ENCODE measurements at places on chromosomes 4 and X. TPM values are rescaled to one million over a fixed set of nuclear protein-coding genes. Genes with fewer than 3 reads are reported as not detected.

AREG gene
- 6.8 TPM for total RNA-seq

SOX3 gene
- total RNA-seq = not detected

DGAT2L6 gene
- total RNA-seq = not detected

DNA sequence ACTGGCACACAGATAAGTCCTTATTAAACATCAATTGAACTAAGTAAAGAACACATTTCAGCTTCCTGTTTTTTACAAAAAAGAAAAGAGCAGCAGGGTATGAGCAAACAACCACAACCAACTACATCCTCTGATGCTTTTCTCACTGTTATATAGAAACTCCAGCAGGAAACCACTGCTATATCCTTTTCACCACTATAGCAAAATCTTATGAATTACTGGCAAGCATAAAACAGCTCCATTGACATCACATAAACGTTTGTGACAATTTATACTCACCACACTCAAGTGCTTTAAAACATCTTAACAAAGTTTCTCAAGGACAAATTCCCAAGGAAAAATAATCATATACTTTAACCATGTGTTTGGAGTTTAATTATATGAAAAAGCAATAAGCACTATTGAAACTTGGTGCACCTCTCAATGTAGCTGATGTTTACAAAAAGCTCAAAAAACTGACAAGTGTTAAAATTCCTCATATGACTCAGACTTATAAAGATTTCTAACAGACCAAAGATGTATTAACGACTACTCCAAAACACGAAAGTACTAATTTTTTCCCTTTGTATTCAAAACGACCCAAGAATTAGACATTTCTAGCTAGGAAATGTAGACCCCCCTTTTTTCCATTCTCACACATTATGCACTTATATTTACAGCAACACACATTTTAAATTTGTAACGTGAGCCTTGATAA is 12.9 kb downstream of the GPRIN3 start:
- no peak for DNase-seq

GRCh38 chrX:154531626-154532025 is 15.0 kb downstream of the G6PD start:
- DNase-seq = no peak

GRCh38 chr4:107069049-107069448 is 32.9 kb upstream of the DKK2 start:
- no peak for DNase-seq

DNA sequence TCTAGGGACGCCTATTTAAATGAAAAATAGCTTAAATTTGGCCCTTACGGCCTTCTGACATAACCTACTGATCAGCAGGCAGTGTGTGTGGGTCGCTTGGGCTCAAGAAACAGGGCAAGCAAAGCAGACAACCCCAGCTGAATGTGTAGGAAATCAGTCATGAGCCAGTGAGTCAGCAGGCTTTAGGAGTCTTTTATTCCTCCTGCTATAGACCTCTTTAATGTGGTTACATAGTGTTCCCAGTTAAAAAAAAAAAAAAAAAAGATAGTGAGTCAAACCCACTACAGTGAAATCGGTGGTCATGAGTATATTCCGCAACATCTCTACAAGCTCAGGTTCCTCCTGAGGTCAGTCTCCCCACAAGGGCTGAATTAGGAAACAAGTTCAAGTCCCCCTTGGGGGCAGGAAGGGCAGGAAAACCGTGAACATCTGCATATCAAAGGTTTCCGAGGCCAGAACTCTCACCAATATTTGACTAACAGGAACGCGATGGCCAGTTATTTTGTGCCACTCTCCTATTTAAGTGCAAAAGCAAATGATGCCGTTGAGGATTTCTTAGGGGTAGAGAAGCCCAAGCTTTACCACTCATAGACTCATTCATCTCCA is 32.7 kb downstream of the ACSL1 start:
- no peak for DNase-seq

DNA sequence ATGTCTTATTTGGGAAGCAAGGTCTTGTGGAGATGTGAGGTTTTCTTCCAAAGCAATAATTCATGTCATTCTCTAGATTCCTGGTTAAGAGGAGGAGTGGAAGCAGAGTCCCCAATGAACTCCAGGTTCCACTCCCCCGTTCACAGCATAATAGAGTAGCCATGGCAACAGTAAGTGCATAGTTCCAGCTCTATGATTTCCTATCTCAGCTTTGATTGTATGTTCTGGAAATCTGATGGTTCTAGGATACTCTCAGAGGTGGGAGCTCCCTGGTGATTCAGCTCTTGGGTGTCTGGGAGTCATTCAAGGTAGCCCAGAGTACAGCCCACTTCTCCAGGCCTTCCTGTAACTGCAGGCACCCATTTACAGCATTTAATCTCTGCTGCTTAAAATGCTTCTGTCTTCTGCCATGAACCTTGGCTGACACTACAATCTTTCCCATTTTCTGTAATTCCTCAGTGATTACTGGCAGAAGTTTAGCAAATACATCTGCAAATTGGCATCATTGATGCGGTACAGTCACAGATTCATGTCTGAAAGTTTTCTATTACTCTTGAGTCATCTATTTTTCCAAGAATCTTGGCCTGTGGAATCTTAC is 242.0 kb downstream of the MAPK10 start:
- no peak for DNase-seq

DNA sequence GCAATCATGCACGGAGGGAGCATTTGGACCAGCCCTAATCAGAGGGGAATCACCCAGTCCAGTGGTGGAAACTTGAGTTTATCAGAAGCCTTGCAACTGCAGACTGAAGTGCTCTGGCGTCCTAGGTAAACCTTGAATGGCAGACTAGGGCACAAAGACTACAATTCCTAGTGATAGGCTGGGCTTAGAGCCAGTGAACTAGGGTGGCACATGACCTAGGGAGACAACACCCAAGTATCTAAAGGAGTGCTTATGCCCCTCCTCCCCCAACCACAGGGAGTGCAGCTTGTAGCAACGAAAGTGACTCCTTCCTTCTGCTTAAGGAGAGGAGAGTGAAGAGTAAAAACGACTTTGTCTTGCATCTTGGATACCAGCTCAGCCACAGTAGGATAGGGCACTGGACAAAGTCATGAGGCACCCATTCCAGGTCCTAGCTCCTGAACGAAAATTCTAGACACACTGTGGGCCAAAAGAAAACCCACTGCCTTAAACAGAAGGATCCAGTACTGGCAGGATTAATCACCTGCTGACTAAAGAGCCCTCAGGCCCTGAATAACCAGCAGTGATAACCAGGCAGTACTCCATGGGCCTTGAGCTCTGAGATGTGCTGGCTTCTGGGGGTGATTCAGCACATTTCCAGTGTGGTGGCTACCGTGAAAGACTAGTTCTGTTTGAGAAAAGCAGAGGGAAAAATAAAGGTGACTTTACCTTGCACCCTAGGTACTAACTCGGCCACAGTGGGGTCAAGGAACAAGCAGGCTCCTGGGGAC is 58.7 kb upstream of the STARD8 start:
- no peak for DNase-seq

DNA sequence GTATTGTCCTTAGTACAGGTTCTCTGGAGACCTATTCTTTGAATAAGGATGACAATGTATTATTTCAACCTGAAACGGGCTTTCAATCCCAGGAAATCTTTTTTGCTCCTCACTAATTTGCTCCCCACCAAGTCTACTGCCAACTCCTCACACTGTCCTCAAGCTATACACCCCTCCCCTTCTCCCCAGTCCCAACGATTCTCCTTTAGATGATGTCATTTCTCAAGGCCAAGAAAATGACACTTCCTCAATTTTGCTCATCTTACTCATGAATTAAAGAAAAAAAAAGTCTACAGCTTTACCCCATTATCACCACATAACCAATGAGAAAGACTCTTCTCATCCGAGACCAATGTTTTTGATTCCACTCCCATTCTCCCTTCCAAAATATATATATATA is 20.6 kb downstream of the AP1S2 start:
- DNase-seq = no peak

DNA sequence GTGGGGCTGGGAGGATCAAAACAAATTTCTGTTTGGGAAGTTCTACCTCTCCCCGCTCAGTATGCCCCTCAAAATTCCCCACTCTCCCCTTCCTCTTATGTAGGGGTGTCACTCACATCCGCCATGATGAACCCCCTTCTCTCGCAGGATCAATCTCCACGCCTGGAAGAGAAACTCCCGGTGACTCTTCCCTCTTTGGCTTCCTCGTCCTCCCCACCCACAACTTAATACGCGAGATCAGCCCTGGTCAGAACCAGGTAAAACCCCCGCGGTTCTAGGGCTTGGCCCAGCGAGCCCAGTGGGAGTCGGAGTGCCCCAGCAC is 427 bp downstream of the LAMTOR3 start:
- no peak for DNase-seq

DNA sequence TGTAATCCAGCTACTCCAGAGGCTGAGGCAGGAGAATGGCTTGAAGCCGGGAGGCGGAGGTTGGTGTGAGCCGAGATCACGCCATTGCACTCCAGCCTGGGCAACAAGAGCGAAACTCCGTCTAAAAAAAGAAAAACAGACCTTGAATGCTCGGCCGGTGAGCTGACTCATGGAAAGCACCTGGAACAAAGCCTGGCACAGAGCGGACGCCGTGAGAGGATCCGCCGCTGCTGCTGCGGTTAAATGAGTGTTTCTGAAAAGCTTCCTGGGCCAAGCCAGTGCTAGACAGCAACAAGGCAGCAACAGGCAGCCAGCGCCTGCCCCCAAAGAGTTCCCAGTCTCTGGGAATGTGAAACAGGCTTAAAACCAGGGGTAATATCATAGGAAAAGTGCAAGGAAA is 186.4 kb downstream of the AFAP1 start:
- no peak for DNase-seq

DNA sequence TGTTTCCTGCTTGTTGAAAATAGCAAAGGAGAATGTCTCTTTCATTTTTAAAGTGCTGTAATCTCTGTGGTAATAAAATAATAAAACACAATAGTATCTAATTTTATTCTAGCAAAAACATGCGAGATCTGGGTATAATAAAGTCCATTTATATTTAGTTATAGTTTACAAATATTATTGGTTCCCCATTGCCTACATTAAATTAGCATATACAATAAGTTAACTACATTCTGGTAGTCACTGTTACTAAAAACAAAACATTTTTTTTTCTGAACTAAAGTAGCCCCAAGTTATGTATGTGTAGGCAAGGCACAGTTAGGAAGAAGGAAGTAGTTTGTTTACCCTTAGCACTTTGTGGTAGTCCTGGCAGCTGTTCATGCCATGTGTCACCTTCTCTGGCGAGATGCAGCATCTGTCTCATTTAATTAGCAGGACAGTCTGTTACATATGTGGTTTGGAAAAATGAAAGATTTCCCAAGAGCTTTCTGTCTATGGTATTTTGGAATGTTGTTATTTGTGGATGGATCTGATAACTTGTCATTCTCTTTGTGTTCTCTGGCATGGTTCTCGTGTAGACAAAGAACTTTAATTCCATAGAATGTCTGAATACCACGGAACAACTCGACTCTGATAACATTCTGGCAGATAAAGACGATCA is 231.3 kb upstream of the PITX2 start:
- no peak for DNase-seq

DNA sequence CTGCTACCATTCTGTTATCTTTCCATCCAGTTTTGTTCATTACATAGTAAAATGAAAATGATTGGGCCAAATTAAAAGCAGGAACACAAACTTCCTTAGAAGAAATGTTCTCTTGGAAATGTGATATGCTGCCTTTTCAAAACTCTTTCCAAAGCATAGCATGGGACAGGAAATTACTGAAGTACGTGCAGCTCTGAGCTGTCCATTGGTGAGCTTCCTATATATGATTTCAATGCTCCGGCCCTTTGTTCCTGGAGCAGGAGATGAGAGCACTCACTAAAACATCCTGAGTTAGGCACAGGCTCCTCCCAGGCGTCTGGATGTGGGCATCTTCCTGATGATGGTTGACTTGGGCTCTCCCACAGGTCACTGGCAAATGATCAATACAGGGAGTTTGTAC is 33.0 kb upstream of the ANXA3 start:
- no peak for DNase-seq

- no peak for DNase-seq
Measured at GRCh38 chrX:29090811-29091210, 503.6 kb downstream of the IL1RAPL1 start.

GRCh38 chr4:25235401-25235800 is 1.6 kb downstream of the PI4K2B start:
- no peak for DNase-seq

DNA sequence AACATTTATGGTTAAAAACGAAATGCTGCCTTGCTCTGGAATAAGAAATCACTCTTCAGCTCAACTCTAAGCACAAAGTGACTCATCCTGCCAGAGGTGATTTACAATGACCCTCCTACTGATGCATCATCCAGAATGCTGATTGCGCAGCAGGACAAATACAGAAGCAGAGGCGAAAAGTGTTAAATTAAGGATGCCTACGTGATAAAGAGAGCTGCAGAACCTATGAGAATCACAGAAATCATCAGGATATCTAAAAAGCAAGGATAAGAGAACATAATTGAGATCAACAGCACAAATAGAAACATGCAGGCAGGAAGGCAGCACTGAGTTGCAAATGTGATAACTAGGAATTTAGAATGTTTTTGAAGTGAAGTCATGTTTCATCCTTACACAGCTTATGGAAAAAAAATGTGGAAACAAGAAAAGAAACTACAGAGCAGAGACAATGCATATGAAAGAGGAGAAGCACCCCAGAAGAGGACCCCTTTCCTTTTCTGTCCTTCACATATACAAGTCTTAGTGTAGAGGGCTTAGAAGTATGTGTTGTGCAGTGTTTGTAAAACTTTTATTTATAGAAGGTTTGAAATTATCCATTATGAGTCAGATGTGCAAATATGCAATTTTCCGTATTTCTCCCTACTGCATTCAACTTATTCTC is 188.4 kb downstream of the SLC7A11 start:
- DNase-seq = peak; percentile 61

DNA sequence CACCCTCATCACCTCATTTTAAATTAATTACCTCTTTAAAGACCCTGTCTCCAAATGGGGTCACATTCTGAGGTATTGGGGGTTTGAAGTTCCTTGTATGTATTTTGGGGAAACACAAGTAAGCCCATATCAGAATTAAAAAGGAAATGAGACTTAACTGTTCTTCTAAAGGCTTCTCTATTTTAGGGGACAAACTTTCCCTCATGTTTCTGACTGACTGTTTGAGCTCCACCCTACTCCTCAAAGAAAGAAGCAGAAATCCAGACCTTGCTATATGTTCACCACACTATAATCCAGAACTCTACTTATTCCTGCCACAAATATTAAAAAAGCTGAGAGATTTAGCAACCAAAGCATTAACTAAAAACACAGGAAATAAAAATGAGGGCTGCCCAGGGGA is 258.8 kb downstream of the ARHGAP24 start:
- DNase-seq = no peak

- no peak for DNase-seq
Measured at GRCh38 chr4:119697887-119698393, 69.3 kb upstream of the PDE5A start.

- DNase-seq = no peak
Measured at GRCh38 chr4:48046059-48046458, 29.5 kb downstream of the NIPAL1 start.

GRCh38 chr4:144480068-144480467 is 165.9 kb upstream of the HHIP start:
- DNase-seq = no peak

GRCh38 chr4:98210281-98210680 is 50.9 kb upstream of the RAP1GDS1 start:
- no peak for DNase-seq

All from NCI-H460 (cell line).